ENCODE measurements at places on chromosomes 13 and 19.

- no peak for DNase-seq
These were observed 2.7 kb upstream of the SAMD1 start for GRCh38 chr19:14093117-14093823.

DNA sequence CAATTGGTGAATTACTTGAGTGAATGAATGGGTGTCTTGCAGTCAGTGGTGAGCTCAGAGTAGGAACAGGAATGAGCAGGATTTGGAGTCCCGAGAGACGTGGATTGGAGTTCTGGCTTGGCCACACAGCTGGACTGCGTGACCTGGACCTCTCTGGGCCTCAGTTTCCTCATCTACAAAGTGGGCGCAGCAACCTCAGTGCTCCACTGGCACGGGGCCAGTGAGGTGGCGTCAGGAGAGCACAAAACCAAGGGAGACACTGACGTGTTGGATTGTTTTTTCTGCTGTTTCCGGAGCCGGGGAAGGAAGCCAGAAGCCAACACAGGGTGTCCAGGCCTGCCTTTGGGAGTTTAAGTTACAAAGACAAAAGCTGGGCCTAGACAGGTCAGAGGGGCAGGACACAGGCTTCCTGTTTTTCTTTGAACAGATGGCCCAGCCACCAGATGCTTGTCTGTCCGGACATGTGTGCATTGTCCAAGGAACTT lies 6.5 kb upstream of the DOCK6 start:
- DNase-seq = no peak

DNA sequence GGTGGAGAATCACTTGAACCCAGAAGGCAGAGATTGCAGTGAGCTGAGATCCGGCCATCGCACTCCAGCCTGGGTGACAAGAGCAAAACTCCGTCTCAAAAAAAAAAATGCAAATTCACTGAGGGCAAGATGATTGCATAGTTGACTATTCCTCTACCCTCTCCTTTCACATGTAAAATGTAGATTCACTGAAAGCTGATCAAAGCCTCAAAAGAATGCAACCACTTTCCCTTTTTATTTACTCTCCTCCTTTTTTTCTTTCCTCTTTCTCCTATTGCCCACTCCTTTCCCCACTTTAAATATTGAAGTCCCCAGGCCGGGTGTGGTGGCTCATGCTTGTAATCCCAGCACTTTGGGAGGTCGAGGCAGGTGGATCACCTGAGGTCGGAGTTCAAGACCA lies 6.3 kb downstream of the TEX101 start:
- DNase-seq = no peak

GRCh38 chr19:35049456-35049855 lies 7.9 kb downstream of the HPN start:
- DNase-seq = no peak

DNA sequence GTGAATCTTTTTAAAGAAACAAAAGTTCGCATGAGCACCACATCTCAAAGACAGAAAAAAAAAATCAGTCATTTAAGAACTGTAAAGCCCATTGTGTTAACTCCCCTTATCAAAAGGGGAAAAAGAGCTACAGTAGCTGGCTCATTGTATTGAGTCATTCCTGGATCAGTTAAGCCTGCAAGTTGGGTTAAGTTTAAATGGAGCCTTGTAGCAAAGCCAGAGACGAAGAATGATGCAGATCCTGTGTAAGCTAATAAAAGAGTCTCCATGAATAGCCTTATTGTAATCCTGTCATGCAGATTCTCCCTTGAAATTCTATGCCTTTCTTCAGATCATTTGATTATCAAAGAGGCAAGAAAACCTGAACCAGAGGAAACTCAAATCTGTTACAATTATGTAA lies 83.8 kb downstream of the CRYL1 start:
- no peak for DNase-seq

- no peak for DNase-seq
These were observed 101.5 kb upstream of the ZNF492 start for GRCh38 chr19:22532388-22533300.

GRCh38 chr13:108984251-108984920 lies 355.0 kb downstream of the MYO16 start:
- no peak for DNase-seq

DNA sequence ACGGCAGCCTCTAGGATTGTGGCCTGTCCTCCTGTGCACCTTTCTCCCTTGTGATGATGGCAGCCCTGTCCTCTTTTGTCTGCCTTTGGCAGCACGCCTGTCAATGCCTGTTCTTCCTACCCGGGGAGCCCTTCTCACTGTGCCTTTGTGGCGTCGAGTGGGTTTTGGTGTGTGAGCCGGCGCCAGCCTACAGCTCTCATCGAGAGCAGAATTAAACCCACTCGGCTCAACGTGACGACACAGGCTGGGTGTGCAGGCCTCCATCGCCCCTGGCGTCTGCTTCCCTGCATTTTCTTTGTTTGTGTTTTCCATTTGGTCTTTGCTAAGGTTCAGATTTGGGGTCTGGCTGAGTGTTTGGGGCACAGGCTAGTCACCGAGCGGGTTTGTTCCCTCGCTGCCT lies 34.4 kb downstream of the AP1M1 start:
- no peak for DNase-seq

DNA sequence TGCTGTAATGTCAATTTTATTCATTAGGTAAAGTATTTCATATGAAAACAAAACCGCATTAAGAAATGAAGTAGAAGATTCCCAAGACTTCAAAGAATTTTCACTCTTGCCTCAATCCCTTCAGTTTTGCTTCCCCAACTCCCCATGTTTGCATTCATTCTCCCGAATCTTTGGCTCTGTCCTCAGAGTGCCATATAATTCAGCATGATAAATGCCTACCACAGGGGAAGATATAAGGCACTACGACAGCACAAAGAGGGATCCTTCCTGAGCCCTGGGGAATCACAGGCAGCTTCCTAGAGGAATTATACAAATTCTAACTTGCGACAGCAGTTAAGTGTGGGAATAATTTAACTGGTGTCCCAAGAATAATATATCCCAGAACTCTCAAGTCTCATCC lies 68.5 kb downstream of the TSC22D1 start:
- DNase-seq = no peak

DNA sequence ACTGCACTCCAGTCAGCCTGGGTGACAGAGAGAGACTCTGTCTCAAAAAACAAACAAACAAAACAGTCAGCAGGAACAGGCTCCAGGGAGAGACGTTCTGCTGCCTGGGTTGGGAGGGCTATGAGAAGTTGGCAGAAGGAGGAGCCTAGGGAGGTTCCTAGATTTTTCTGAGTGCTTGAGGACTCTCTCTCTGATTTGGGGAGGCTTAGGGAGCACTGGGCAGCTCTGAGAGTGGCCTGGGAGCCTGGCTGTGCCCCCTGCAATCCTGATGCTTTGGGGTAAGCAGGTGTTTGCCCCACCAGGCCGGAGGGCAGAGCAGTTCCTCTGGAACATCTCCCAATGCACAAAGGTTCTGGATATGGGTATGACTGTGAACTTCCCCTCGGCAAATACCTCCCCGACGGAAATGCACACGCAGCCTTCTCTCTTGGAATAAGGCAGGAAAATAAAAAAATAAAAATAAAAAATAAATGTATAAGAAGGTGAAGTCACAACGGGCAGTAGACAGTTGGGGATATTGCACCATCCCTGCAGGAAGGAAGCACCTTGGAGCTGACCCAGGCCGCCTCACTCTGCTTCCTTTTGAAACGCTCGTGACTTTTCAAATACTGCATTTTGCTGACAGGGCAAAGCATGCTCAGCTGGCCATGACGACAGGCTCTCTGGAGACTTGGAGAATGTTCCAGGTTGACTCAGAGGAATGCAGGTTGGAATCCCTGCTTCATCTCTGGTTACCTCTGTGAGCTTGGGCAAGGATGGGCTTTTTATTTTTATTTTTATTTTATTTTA lies 26.5 kb upstream of the HOMER3 start:
- DNase-seq = peak; percentile 62

GRCh38 chr13:112131713-112132113 lies 64.8 kb downstream of the SOX1 start:
- DNase-seq = no peak

DNA sequence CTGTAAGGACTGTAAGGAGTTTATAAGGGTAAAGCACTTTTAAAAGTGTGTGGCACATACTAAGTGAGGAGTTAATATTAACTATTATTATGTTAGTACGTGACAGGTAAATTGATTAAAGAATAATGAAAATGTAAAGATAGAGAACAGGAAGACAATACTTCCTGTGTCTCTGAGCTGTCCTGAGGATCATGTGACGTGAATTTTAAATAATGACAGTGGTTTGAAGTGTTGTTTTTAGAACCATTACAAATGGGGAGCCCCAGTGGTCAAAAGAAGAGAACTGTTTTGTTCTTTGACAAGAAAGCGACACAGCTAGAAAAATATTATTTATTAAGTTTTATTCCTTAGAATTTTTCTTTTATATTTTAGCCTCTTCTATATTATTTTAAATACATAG lies 241.2 kb upstream of the STARD13 start:
- no peak for DNase-seq

- DNase-seq = peak; percentile 91
These were observed 6.8 kb upstream of the CARM1 start for GRCh38 chr19:10864538-10864899.

- DNase-seq = no peak
These were observed 12.0 kb downstream of the CYP4F2 start for GRCh38 chr19:15885919-15886318.

DNA sequence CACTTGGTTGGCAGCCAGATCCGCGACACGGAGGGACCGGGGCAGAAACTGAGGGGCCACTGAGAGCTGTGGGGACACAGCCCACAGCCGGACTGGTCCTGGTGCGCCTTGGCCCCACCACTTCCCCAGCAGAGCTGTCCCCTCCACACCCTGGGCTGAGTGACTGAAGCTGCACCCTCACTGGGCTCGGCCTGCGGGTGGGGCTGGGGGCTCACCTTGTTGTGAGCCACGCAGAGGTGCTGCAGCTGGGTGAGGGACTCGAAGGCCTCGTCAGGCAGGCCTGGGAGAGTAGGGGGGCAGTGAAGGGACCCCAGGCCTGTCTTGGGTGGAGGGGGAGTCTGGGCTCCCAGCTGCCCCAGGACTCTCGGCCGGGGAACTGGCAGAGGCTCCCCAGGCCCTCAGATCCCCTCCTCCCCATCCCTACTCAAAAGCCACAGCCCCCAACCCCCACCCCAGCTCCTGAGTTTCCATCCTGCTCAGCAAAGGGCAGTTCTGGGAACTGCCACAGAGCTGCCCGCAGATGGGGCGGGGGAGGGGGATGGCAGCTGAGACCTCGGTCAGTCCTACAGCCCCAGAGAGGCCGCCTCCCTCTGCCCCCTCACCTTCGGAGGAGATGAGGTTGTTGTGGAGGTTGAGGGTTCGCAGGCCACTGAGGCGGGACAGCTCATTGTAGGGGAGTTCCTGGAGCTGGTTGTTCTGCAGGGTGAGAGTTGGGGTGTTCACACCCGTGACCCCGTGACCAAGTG lies 2.3 kb downstream of the PODNL1 start:
- DNase-seq = no peak

GRCh38 chr19:6761053-6761676 lies 6.1 kb downstream of the SH2D3A start:
- no peak for DNase-seq

- peak; percentile 92 for DNase-seq
These were observed 38.3 kb downstream of the ZSWIM4 start for GRCh38 chr19:13833330-13834243.

DNA sequence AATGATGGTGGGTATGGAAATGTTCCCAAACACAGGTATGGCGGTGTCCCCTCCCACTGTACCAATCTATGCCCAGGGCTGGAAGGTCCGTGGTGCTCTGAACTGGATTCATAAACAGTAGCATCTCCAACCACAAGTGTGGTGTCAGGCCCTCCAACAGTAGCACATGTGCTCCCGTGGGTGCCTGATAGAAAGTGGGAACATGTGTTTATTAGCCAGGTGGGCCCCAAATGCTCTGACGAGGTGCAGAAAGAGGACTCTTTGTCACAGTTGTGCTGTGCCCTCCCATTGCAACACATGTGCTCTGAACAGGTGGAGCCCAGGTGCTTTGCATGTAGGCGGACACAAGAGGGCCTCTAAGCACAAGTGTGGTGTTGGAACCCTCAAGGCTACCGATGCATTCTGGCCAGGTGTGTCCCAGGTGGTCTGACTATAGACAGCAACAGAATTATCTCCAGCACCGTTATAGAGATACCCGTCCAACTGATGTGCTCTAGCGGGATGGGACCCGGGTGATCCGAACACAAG lies 75.4 kb upstream of the ZNF30 start:
- no peak for DNase-seq

DNA sequence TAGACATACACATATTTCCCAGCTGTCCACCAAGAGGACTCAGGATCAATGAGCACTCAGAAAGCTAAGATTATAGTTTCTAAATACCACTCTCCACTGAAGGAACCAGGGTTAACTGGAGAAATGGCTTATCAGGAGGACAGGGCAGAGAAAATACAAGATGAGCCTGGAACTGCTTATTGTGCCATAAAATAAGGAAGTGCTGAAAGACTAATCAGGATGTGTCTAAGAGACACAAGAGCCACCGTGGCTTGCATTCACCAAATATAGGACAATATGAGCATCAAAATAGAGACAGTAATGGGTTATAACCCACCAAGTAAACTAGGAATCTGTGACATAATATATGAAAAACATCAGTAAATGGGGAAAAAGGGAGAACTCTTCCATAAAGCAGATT lies 32.8 kb downstream of the KLF12 start:
- DNase-seq = no peak

GRCh38 chr19:15187026-15188007 lies 13.5 kb downstream of the NOTCH3 start:
- DNase-seq = peak; percentile 49

GRCh38 chr19:7652061-7652641 lies 15.2 kb downstream of the STXBP2 start:
- DNase-seq = peak; percentile 86

DNA sequence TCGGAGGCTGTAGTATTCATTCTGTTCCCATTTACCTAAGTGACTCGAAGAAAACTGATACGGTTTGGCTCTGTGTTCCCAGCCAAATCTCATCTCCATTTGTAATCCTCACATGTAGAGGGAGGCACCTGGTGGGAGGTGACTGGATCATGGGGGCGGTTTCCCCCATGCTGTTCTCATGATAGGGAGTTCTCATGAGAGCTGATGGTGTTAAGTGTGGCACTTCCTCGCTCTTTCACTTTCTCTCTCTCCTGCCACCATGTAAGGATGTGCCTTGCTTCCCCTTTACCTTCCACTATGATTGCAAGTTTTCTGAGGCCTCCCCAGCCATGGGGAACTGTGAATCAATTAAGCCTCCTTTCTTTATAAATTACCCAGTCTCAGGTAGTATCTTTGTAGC lies 23.5 kb downstream of the SLAIN1 start:
- DNase-seq = no peak

DNA sequence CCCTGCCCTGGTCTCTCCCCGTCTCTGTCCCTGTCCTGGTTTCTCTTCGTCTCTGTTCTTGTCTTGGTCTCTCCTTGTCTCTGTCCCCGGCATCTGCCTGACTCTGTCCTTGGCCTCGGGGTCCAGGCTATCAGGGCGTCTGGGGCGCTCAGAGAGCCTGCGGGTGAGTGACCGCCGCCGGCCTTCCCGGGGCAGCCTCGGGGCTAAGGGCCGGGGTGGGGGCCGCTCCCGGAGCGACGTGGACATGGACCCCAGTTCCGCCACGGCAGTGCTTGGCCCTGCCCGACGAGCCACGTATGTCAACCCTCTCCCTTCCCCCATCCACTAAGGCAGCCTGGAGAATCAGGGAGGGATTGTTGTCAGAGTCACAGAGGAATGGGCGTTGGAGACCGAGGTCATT lies 14.8 kb downstream of the ARHGEF1 start:
- no peak for DNase-seq

Data from AG20443 (cell line).